ENCODE measurements at places on chromosomes 11 and 22.

- H3K36me3 ChIP-seq: no peaks in the 10 kb centered on the region
- peaks cover 18% of the 10 kb centered on the region for H3K4me1 ChIP-seq
Observed at GRCh38 chr11:2912498-2912897, 16.7 kb downstream of the PHLDA2 start.

GRCh38 chr11:93668171-93668570, 6.7 kb downstream of the CEP295 start:
- no peak for DNase-seq
- H3K4me3 ChIP-seq: no peak overlapping the region
- no peaks in the 10 kb centered on the region for H3K4me1 ChIP-seq
- H3K36me3 ChIP-seq: peaks cover 63% of the 10 kb centered on the region
- no peak overlapping the region for H3K27ac ChIP-seq

DNA sequence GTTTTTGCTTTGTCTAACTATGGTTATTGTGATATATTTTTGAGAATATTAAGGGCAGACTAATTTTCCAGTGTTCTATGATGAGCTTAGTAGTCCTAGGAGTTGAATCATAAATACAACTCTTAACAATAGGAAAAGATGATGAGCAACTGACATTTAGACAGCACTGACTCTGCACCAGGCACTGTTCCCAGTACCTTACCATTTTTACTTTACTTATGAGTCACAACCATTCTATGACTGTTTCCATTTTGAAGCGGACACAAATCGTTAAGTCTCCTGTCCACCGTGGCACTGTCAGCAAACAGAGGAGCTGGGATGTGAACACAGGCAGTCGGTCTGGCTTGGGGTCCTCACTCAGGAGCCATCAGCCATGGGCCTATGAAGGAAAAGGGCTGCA, 3.4 kb upstream of the SCGB2A2 start:
- no peak for DNase-seq
- H3K4me3 ChIP-seq: no peak overlapping the region
- no peaks in the 10 kb centered on the region for H3K4me1 ChIP-seq
- H3K27ac ChIP-seq: no peak overlapping the region
- no peaks in the 10 kb centered on the region for H3K27me3 ChIP-seq

DNA sequence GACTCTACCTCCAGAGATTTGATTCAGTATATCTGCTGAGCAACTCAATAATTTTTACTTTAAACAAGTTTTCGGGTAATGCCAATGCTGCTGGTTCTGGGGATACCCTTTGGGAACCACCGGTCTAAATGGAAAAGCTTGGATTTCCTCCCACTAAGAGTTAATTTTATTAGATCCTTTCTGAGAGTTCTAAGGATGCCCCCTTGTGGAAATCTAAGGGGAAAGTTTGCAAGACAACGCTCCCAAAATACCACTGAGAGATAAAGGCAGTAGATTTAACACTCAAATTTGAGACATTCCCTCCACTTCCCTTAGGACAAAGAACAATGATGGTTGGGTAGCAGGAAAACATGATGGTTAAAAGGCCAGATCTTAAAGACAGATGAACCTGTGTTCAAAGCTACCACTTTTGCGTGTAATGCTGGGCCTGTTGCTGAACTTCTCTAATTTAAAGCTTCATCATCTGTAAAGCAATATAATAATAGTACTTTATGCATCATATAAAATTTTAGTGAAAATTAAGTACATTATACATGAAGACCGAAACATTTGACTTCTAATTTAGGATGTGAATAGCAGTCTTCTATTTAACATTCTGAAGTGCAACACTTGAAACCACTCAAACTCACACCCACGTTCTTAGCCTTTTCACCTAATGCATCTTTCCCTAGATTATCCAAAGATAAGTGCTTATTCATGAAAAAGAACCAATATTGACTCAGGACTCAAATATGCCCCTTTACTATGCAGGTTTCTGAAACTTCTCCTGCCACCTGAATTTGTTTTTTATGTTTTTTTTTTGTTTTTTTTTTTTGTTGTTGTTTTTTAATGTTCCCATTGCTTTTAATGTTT, 110.1 kb upstream of the LUZP2 start:
- no peak overlapping the region for H3K27ac ChIP-seq
- H3K4me1 ChIP-seq: no peaks in the 10 kb centered on the region
- no peak overlapping the region for H3K4me3 ChIP-seq
- H3K36me3 ChIP-seq: no peaks in the 10 kb centered on the region

DNA sequence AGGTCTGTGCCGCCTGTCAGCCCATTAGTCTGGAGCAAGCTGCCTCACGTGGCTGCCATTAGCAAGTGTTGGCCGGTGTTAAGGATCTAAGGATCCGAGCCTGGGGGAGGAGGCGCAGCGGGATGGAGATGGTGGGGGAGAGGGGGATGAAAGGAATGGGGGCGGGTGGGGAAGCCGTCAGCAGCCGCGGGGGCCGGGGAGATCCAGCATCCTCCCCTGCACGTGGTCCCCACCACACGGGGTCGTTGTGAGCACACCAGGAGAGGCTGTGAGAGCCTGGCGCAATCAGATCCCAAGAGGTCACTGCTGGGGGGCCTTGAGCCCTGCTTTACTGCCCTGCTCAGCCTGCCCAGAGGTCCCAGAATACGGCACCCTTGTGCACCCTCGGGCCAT, 7.3 kb downstream of the CABP7 start:
- H3K4me1 ChIP-seq: no peaks in the 10 kb centered on the region
- H3K4me3 ChIP-seq: no peak overlapping the region
- no peak overlapping the region for H3K27ac ChIP-seq
- DNase-seq: peak; percentile 37
- no peaks in the 10 kb centered on the region for H3K36me3 ChIP-seq

GRCh38 chr11:128437136-128437535, 150.2 kb downstream of the ETS1 start:
- H3K36me3 ChIP-seq: no peaks in the 10 kb centered on the region
- peak; percentile 58 for DNase-seq
- H3K27ac ChIP-seq: no peak overlapping the region
- no peaks in the 10 kb centered on the region for H3K4me1 ChIP-seq
- H3K4me3 ChIP-seq: no peak overlapping the region

- no peaks in the 10 kb centered on the region for H3K27me3 ChIP-seq
- DNase-seq: no peak
- H3K36me3 ChIP-seq: no peaks in the 10 kb centered on the region
- H3K27ac ChIP-seq: no peak overlapping the region
- H3K4me1 ChIP-seq: peaks cover 5% of the 10 kb centered on the region
Observed at GRCh38 chr11:126147208-126148111, 64.0 kb downstream of the RPUSD4 start.

GRCh38 chr11:9459667-9460321, 1.0 kb upstream of the ZNF143 start:
- H3K36me3 ChIP-seq: no peaks in the 10 kb centered on the region
- DNase-seq: peak; percentile 28
- H3K27ac ChIP-seq: peak overlapping the region; percentile 98
- peaks cover 8% of the 10 kb centered on the region for H3K4me1 ChIP-seq
- H3K4me3 ChIP-seq: peak overlapping the region; percentile 63

GRCh38 chr22:43848366-43849171, 13.7 kb downstream of the SULT4A1 start:
- H3K36me3 ChIP-seq: no peaks in the 10 kb centered on the region
- H3K27me3 ChIP-seq: no peaks in the 10 kb centered on the region
- peak; percentile 38 for DNase-seq
- no peak overlapping the region for H3K4me3 ChIP-seq
- no peak overlapping the region for H3K27ac ChIP-seq
- H3K4me1 ChIP-seq: no peaks in the 10 kb centered on the region

GRCh38 chr11:107549253-107549953, 16.1 kb downstream of the ALKBH8 start:
- DNase-seq: peak; percentile 36
- no peak overlapping the region for H3K27ac ChIP-seq
- no peak overlapping the region for H3K4me3 ChIP-seq
- no peaks in the 10 kb centered on the region for H3K27me3 ChIP-seq
- peaks cover 16% of the 10 kb centered on the region for H3K36me3 ChIP-seq

GRCh38 chr11:66739983-66740382, 11.0 kb upstream of the SPTBN2 start:
- peaks cover 13% of the 10 kb centered on the region for H3K27me3 ChIP-seq
- no peak overlapping the region for H3K27ac ChIP-seq

DNA sequence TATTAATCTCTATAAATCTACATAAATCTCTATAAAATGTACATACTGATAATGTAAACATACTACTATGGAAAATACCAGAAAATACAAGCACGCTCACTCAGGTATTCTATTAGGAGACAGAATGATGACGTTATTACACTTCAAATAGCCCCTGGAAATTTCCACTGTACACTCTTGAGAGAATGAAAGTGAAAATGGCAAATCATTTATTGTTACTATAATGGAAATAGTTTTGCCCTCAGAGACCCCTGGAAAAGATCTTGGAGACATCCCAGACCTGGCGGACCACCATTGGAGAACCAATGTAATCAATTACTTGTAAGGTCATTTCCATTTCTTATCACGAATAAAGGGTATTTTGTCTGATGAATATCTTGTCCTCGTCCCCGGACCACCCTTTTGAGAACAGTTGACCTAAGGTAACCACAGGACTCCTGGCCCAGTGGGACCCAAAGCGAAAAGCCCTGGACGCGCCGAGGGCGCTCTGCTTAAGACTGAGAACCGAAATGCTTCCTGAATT, 509 bp upstream of the PRRG4 start:
- DNase-seq: no peak
- H3K27ac ChIP-seq: no peak overlapping the region
- H3K4me3 ChIP-seq: peak overlapping the region; percentile 33
- no peaks in the 10 kb centered on the region for H3K36me3 ChIP-seq
- peaks cover 54% of the 10 kb centered on the region for H3K27me3 ChIP-seq

All from cardiac muscle cell (in vitro differentiated cells and primary cell).